ENCODE measurements at places on chromosomes 2 and 18.
A peak's percentile ranks its signal among the peaks of the same experiment; 100 is the strongest.

DNA sequence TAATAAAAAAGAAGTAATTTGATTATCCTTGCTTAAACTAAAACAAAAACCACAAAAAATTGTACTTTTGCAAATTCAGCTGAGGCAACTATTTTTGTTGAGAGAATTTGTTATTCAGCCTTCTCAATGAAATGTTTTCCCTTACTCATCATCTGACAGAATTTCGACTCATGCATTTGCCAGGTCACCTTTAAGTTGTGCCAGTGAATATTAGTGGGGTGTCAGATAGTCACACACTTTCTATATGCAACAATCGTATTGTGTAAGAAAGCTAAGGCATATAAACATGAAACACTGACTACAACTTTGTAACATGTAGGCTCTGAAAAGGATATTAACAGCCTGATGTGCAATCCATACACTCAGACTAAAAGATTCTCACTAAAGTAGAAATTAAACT, 1653.1 kb upstream of the SLC39A10 start:
- no peak for DNase-seq

- no peak for DNase-seq
Observed at GRCh38 chr2:29065068-29065811, 9.1 kb downstream of the PCARE start.

GRCh38 chr2:230898713-230899091, 26.3 kb downstream of the GPR55 start:
- no peak for DNase-seq

- DNase-seq: no peak
Observed at GRCh38 chr2:30162806-30163205, 16.0 kb downstream of the YPEL5 start.

- no peak for DNase-seq
Observed at GRCh38 chr2:10305254-10305635, 2.5 kb downstream of the HPCAL1 start.

- no peak for DNase-seq
Observed at GRCh38 chr2:166181813-166182154, 54.0 kb upstream of the SCN1A start.

DNA sequence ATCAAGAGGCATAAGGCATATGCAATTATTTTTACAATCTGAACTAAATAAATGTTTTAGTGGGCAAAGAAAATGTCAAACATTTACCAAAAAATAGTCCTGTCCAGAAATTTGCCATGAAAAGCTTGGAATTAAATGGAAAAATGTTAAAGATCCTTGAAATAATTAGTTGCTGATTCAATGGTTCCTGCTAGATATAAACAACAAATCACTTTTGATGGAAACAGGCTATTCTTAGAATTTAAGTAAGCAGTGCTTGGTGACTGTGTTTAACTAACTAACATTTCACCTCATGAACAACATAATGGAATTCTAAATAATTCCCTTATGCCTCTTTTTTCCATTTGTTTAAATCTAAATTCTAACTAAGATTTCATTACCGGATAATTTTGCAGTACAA, 3.9 kb downstream of the RND3 start:
- no peak for DNase-seq

DNA sequence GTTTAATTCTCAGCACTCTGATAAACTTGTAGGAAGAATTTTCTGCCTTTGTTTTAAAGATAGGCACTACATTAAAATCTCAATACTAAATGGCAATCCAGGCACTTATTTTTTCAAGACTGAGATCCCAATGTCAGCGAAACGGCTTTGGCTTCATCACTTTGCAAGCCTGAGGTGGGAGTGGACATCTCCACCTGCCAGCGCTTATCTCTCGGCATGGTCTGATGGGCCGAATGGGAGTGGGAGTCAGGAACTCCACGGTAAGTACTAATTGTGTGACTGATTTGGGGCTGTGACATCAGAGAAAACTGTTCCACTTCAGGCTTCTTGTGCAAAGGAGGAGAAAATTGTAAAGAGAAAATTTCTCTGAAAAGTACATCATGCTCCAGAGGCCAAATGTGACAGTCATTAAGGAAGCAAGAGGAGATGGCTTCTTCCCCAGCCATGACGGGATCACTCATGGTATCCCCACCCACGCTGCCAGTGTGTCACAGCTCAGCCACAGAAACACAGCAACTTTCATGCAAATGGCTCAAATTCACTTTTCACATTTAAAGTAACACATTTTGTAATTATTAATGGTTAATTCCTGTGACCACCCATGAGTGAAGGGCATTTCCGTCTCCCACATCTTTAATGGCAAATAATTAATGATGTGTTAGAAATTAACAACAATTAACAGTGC, 385.5 kb upstream of the HNRNPA3 start:
- no peak for DNase-seq

DNA sequence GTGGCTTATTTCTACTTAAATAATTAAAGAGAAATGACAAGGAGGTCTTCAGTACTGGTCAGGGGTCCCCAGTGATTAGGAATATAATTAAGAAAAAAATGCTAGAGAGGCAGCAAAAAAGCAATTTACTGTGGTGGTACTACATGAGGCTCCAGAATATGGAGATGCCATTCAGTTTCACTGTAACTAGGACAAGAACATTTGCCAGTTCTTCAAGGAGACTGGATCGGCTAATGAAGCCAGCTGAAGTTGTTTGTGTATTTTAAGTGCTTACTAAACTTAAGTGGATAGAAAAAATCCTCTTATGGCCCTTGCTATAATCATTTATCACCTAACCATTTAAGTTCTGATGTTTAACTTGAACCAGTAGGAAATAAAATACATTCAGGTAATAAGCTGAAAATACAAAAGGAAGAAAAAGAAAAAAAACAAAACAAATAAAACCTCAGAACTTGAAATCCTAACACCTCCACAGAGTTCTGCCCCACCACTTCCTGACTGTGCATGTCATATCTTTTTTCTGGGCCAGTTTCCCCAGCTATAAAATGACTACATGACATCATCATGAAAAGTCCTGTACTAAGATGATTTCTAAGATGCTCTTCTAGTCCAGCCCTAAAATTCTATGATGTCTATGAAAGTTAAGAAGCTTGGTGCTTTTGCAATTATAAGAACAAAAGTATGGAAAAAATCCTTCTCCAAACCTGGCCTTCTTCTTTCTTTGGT, 98.0 kb downstream of the TRABD2A start:
- no peak for DNase-seq

GRCh38 chr18:30386624-30387023, 655.9 kb downstream of the DSC3 start:
- no peak for DNase-seq

DNA sequence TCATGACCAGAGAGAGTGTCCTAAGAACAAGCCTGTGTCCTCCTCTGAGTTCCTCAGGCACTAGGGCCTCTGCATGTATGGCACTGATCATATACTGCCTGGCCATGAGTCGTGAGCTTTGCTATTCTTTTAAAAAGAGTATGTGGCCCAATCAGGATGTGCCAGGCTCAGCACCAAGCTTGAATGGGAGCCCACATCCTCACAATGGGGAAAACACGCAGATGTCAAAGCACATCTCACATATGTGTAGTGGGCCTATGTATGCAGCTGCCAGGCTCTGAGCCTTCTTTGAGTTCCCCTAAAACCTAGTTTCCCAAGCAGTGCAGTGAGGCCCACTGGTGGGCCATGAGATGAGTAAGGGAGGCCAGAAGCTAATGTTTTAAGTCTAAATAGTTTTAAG, 69.9 kb upstream of the SLC1A4 start:
- DNase-seq: no peak

- peak; percentile 25 for DNase-seq
Observed at GRCh38 chr2:206275312-206276055, 1.0 kb downstream of the ZDBF2 start.

DNA sequence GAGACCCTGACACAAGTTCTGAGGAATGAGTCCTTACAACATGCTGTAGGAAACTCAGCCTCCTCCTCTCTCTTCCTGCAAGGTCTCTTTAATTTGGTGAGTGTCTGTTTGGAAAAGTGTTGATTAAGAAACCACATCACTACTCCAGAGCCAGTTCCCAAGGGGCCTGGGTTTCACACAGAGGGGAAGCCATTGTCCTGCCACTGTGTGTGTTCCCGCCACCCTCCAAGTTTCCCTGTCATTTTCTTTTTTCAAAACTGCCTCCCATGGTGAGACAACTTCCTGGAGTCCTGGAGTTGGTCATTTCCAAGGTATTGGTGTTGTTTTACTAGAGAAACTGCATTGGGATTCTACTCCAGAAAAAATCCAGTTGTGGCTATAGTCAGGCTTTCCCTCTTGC, 232.0 kb upstream of the PARD3B start:
- no peak for DNase-seq

DNA sequence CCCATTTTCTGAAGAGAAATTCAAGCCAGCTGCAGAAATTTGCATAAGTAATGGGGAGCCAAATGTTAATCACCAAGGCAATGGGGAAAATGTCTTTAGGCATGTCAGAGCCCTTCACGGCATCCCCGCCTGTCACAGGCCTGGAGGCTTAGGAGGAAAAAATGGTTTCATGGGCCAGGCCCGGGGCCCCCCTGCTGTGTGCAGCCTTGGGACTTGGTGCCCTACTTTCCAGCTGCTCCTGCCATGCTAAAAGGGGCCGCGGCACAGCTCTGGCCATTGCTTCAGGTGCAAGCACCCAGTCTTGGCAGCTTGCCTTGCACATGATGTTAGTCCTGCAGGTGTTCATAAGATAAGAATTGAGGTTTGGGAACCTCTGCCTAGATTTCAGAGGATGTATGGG, 1235.7 kb downstream of the DPP10 start:
- no peak for DNase-seq

DNA sequence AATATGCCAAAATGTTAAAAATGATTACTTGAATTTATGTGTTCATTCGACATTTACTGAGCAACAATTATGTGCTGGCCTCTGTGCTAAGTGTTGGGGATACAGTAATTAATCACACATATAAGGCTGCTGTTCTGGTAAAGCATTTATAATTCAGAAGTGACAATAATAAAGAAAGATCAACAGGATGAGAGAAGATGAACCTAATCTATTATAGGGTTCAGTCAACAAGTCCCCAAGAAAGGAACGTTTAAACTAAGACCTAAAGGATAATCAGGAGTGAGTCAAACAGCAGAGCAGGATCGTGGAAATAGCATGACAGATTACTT, 60.1 kb upstream of the COX7A2L start:
- DNase-seq: no peak

DNA sequence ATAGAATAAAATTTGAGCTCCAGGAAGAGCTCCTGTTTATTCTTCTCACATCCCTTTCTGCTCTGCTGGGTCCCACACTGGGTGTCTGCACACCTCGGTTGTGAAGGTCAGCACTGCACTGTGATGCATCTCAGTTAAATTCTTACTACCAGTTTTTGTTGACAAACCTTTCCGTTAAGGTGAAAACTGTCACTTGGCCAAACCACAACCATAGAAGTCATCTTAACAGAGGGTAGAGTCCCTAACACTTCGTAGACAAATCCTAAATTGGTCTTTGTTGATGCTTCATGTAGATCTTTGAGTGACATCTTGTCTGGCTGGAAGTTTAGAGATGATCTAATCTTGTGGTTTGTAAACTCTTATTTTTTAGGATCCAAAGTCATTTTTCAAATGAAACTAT, 167.4 kb upstream of the MAP3K20 start:
- DNase-seq: no peak

- DNase-seq: peak; percentile 13
Observed at GRCh38 chr18:3441290-3441689, 8.7 kb upstream of the TGIF1 start.

GRCh38 chr2:73842739-73843019, 13.9 kb downstream of the STAMBP start:
- DNase-seq: no peak

GRCh38 chr2:224122542-224122941, 83.5 kb upstream of the SERPINE2 start:
- no peak for DNase-seq

GRCh38 chr2:10499911-10500521, 51.9 kb upstream of the ODC1 start:
- no peak for DNase-seq
